ENCODE measurements at places on chromosomes 7 and 10. TPM values are rescaled to one million over a fixed set of nuclear protein-coding genes. Genes with fewer than 3 reads are reported as not detected.

The LBX1 gene
- total RNA-seq, result not detected

The POU6F2 gene
- 0.53 TPM for total RNA-seq

The TRDMT1 gene
- total RNA-seq, result 24.5 TPM

The GIMAP1 gene
- 0.30 TPM for total RNA-seq

The GLCCI1 gene
- total RNA-seq, result 45.7 TPM

DNA sequence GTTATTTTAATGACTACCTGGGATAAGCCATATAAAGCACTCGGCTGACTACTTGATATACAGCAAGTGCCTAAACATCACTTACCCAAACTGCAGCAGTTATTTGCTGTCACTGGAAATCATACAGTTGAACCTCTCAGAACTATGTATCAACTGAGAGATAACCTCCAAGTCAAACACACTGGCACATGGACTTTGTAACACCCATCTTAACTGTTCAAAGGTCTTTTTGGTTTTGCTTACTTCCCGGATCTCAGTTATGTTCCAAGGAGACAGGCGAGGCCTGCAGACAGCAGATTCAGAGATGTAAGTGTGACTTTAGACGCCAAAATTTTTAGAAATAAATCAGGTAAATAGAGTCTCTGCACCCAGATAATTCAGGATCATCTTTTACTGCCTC is 34.6 kb upstream of the DAGLB start:
- DNase-seq, result no peak

DNA sequence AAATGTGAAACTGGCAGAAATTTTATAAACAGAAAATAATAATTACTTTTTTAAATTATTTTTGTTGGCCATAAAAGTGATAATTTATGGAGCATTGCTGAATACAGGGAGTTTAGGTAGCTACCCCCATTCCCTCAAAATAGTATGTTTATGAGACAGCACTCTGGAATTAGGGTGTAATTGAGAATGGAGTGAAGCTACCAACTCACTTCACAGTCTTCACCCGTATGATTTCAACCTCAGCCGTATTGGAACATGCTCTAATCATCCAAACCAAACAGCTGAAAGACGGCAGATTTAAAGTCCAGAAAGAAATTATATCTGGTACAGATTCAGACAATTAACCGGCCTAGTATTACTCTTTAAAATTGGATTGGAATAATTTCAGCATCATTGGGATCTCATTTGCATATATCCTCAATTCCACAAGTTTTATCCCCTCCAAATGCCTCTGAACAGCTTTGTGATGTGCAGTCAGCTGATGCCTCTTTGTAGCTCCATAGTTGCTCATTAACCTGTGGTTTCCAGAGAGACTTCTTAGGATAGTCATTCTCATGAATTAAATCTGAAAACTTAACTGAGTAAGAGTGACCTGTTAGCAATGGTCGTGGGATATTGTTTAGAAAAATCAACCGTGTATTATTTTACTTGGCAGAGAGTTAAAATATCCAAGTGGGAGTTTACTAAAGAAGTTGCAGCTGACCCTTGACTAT is 59.1 kb upstream of the GJD4 start:
- no peak for DNase-seq

DNA sequence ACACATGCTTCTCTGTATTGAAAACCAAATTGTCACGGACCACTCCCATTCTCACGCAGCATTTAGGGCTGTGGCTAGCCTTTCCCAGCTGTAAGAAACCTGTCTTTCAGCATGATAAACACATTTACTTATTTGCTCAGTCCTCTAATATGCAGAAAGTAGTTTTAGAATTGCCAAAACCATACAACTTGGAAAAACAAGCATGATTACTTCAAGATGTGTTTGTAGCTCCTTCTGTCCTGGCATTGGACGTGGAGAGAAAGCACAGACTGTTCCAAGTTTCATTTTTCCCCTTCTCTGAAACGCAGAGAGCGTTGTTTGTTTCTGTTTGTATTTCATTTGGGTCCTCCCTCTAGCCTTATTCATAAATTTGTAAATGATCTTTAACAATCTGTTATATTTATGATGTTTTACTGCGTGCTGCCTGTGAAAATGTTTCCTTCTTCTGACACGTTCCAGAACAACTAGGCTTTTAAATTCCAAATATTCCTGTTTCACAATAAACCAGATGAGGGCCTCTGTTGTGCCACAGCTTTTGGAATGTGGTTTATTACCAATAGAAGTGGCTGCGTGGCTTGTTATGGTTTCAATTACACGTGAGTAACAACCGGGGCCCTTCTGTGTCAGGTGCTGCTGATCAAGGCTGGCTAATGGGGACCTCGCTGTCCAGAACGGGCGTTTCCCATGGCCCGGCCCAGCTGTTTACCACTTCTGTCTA is 26.1 kb downstream of the MNX1 start:
- no peak for DNase-seq

DNA sequence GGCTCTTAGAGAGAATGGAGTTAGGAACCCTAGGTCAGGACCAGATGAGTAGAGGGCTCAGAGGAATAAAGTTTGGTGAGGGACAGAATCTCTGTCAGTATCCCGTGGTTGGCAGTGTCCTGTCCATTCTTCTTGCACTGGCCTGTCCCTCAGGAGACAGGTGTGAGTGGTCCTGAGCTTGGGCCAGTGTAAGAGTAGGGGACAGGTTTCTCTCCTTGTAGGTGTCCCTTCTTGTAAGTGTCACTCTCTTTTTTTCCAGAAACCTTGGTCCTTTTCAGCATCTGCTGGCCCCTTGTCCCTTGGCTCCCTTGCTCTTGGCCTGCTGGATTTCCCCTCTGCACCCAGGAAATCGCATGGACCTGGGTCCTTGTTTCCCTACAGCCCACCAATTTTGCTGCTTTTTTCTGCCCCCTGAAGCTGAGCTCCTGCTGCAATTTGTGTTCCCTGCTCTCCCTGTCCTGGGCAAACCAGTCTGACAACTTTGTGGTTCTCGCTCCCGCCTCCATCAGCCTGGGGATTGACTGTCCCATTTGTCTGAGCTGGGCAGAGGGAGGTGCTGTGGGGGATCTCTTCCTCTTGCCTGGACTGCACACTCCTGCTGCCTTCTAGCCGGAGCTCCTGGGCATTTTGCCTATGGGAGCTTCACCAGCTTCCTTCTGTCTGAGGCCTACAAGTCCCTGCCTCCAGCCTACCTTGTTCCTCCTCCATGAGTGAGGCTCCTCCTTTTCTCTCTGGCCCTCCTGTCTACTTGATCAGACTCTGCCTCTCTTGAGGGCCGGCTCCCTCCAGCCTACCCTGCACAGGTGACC is 6.5 kb downstream of the TSPAN14 start:
- DNase-seq, result no peak

DNA sequence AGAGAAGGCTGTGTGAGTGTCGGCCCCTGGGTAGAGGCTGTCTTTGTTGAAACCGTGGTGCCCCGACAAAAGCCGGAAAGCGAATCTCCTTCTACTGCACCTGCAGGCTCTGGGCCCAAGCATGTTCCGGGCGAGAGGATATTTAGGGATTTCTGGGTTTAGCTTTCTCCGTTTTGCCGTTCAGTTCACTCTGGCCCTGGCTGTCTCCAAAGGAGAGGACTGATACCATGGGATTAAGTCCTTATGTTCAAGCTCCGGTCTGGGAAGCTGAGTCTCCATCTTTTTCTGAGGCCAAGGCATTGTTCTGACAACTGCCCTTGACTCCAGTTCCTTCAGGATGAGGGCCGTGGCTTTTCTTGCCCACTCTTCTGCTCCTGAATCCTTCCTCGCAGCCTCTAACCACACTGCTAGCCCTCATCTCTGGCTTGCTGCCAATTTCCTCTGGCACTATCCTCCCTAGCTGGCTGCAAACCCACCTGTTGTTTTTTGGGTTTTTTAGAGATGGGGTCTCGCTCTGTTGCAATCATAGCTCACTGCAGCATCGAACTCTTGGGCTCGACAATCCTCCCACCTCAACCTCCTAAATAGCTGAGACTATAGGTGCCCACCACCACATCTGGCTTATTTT is 206.8 kb downstream of the SKIDA1 start:
- DNase-seq, result no peak

DNA sequence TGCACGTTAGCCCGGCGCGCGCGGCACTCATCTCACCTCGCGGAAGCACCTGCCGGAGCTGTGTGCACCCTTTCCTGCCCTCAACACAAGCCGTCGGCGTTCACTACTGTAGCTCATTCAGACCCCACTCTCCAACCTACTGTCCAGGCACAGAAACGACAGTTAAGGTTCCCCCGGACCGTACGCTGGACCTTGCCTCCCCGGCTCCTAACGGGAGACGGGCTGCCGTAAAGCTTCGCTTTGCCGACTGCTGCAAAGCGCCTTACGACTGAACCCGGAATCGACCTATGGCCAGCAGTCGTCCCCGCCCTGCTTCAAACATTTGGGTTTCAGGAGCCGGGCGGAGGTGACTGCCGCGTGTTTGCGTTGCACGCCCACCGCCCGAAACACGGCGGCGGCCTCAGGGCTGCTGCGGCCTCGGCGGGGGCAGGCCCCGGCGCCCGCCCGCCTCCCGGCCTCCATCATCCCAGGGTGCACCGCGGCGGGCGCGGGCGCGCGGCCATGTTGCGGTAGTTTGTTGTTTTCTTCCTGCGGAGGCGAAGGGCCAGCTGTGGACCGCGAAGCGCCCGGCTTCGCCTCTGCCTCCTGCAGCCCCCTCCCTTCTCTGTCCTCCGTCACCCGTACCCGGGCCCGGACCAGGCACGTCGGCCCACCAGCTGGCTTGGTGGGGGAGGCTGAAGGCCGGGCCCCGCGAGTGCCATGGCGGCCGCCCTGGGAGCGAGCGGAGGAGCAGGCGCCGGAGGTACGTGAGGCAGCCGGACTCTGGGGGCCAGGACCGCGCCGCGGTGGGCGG is at the start of gene RBM33:
TSS of gene RBM33 (plus strand) at position 484 of the 793 bp plus-strand sequence. CDS start at position 700, 216 bp downstream.
- DNase-seq, result peak; percentile 93

DNA sequence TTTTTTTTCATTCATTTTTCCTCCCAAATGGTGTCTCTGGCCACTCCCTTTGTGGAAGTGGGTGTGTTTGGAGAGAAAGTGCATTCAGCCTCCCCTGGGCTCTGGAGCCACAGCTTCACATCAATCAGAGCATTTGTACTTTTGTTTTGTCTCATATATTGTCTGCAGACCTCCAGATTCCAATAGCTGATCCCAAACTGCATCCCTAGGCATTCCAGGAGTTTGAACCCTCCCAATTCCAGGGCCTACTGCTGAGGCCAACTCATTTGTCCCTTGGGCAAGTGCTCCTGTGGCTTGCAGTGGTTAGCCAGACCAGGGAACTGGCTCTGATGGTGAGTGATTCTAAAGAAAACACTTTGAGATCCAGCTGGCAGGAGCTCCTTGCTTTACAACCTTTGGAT is 163.3 kb downstream of the IPMK start:
- DNase-seq, result no peak

DNA sequence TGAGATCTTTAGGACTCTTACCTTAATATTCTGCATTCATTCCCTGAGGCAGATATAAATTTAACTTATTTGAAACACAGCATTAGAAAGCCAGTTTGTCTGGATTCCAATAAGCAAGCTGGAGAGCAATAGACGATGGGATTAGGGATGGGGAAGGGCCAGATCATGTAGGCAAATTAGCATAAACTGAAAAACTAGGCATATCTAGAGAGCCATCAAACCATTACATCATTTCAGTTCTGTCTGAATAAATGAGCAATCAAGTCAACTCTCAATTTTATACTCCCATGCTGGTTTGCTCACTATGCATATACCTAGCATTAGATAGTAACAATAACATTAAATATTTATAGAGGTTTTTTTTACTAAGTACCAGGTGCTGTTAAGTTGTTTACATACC is 583.6 kb upstream of the LRRN3 start:
- no peak for DNase-seq

GRCh38 chr10:121974019-121974534 is 940 bp downstream of the NSMCE4A start:
- DNase-seq, result no peak

DNA sequence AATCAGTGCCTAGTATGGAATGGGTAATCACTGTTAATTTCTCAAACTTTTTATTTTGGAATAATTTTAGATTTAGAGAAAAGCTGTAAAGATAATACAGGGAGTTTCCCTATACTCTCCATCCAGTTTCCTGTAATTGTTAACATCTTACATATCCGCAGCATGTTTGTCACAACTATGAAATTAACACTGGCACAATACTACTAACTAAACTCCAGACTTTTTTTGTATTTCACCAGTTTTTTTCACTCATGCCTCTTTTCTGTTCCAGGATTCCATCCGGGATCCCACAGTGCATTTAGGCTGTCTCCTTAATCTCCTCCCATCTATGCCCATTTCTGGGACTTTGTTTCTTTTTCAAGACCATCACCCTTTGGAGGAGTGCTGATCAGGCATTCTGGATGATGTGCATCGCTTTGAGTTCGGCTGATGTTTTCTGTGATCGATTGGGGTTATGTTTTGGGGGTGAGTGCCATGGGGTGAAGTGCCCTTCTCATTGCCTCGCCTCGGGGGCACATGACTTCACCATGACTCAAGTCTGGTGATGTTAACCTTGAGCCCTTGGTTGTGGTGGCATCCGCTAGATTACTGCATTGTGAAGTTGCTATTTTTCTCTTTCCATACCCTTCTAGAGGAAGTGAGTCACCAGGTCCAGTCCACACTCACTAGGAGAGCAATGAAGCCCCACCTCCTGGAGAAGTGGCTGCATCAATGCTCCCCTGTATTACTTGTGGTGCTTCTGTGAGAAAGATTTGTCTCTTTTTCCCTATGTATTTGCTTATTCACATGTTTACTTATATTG is 43.9 kb upstream of the GRB10 start:
- DNase-seq, result no peak

DNA sequence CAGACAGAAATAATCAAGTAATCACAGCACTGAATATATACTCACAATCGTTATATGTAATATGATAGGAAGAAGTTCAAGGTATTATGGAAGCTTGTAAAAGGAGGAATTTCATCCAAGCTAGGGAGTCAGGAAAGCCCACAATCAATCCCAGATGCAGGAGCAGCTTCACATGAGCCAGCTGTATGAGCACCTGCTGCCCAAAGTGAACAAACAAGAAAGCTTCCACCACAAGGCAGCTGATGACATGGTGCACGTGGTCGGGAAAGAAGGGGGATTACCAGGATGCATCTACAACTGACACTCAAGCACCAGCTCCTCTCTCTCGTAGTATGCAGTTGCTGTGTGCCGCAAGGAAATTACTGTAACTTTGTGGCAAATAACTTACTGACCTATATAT is 225.2 kb downstream of the XPNPEP1 start:
- no peak for DNase-seq

DNA sequence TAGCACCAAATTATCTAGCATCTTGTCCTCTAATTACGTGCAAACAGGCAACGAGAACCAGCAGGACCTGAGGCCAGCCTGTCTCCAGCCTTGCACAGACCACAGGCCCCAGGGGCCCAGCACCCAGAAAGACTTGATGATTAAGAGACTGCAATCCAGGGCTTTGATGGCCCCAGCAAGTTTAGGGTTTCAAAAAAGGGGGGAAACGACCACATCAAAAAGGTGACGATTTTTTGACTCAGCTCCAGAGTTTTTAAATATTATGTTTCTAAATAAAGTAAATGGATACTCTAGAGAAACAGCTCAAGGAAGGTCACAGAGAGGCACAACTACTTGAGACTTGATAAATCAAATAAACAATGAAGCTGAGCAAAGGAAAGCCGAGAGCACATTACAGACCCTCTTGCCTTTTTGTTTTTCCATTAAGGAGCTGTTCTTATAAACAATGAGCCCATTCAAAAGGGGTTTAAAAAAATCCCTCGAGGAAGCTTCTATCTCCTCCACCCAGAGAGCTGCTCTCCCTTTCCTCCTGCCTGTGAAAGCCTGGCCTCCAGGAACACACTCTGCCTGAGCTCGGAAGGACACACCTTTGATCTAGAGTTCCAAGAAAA is 44.1 kb downstream of the GLI3 start:
- DNase-seq, result no peak

GRCh38 chr7:69822386-69822785 is 224.1 kb downstream of the AUTS2 start:
- DNase-seq, result no peak

GRCh38 chr10:34954142-34954541 is 136.0 kb downstream of the CUL2 start:
- no peak for DNase-seq

Measured in B cell (primary cell).